ENCODE measurements at places on chromosomes 13 and 19. TPM values are rescaled to one million over a fixed set of nuclear protein-coding genes. Genes with fewer than 3 reads are reported as not detected.

- no peak for DNase-seq
These were observed 2.9 kb downstream of the LAMP1 start for GRCh38 chr13:113299951-113300350.

GRCh38 chr13:79297128-79297527 is 108.9 kb downstream of the RBM26 start:
- DNase-seq = no peak

DNA sequence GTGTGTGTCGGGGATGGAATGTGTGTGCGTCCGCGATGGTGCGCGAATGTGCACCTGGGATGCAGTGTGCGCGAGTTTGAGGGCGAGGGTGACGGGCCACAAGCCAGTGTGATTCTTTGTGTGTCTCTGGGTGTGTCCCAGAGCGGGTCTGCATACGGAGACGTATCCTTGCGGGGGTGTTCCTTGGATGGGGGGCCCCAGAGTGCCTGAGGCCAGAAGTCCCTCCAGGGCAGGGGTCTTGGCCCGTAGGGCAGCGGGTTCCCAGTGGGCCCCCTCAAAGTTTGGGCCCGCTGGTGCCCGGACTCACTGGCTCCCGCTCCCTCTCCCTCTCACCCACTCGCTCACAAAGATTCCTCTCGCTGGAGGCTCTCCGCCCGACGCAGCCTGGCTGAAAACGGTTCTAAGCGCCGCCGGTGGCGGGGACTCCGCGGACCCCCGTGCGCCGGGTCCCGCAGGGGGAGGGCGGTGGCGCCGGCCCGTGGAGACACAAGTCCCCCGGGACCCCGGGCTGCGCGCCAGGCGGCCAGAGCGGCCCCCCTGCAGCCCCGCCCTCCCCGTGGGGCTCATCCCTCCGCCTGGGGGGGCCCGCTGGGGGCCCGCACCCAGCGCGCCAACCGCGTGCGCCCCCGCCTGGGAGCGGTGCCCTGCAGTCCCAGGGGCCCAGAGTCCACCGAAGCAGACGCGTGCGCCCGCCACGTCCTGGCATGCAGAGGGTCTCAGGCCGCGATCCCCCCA is 886 bp downstream of the CRLF1 start:
- no peak for DNase-seq

CYSLTR2 gene
- total RNA-seq = not detected

CASP14 gene
- not detected for total RNA-seq

All from dermis microvascular lymphatic vessel endothelial cell (primary cell).